Cerebellar nuclear complex (tissue), 1 donor: ENCODE measurements at places on chromosomes 1 and 21.

GRCh38 chr21:23968722-23969647, 1638.3 kb downstream of the MRPL39 start:
- DNase-seq: no peak

- DNase-seq: no peak
These were observed 72.8 kb upstream of the CD55 start for GRCh38 chr1:207248544-207249198.

DNA sequence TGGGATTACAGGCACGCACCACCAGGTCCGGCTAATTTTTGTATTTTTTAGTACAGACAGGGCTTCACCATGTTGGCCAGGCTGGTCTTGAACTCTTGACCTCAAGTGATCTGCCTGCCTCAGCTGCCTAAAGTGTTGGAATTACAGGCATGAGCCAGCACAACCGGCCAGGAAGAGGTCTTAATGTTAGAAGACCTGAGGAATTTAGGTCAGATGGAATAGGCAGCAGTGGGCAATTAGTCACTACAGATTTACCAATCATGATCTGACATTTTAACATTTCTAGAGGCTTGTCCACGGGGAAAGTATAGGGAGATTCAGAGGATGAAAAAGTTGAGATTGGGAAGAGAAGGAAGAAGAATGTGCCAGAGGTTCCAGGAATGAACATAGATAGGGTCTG, 8.9 kb upstream of the APP start:
- DNase-seq: no peak

- no peak for DNase-seq
These were observed 10.2 kb downstream of the AGTRAP start for GRCh38 chr1:11746092-11746491.

- DNase-seq: no peak
These were observed 2.5 kb downstream of the SHISAL2A start for GRCh38 chr1:52635321-52636089.

DNA sequence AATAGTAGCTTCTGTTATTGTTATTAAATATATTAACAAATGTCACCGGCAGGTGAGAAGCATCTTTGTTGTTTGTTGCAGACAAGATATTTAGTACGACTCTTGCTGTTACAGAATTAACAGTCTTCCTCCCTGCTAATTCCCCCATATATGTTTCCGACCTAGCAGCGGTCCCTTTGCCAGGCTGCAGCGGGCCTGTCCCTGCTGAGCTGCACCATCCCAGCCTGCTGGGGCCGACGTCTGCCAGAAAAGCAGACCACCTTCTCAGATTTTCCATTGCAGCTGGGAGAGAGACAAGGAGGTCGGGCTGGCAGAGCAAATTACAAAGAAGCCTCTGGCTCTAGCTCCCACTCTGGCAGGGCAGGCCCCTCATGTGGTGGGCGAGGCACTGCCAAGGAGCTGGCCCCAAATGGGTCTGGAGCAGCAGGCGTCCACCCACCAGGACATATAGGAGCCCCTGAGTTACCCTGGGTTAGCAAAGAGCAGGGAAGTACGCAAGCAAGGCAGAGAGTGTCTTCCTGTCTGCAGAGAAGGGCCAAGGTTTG, 142.7 kb downstream of the FOXD2 start:
- no peak for DNase-seq

GRCh38 chr1:59833022-59833421, 18.3 kb downstream of the HOOK1 start:
- DNase-seq: no peak

DNA sequence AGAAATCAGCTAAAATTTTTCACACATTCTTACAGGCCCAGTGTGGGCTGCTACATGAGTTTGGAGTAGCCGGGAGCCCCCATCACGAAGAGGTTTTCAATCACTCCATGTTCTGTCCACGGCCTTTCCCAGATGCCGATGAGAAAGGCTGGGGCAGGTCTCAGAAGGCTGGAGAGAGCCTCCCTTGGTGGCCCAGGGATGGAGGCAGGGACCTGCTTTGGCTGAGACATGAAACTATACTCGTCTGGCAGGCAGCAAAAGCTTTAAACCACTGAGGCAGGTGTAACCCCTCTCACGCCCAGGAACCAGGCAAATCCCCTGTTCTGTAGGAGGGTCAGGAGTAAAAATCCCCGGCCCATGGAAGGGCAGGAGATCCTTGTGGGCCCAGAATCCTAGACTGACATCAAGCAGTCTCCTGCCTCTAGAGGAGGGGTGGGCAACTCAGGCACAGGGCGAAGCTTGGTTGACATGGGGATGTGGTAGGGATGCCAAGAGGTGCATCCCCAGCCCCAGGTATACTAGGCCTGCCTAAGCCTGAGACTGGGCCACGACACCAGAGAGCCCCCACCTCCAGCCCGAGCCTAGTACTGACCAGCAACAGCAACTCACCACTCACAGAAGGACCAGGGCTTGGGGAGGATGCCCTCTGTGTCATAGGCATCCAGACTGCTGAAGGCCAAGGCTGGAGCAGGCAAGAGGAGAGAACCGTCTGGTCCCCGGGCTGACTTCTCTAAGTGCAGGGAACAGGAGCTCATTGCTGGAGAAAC, 9.1 kb downstream of the MMEL1 start:
- DNase-seq: no peak

DNA sequence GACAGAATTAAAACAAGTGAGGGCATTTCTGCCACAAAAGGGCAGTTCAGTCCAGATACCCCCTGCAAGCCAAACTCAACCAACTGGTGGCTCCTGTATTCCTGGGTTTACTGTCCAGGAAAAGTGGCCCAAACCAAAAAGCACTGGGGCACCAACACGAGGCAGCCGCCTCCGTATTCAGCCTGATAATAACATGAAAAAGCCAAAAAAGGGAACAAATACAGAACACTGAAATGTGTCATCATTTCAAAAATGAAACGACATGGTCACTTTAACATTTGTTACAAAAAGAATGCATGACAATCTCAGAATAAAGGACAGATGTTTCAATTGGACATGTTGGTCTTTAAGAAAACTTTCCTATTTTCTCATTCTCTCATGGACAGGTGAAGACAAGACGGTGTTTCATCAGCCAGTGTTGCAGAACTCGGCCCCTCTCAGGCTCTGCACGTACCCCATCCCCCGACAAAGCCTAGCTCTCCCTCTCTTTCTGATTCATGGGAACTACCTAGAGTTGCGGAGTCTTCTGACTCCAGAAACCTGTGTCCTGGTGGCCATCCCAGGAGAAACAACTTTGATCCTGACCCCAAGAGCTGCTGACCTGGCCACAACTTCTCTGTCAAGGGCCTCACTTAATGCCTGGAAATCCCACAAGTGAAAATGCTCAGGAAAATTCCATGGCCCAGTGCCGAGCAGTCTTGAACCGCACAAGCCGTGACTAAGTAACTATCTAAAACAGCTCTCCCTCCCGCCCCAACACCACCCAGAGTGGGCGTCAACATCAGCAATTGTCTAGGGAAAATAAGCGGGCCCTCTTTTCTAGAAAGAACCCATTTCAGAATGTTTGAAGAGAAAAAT, 27.1 kb downstream of the ZBTB17 start:
- DNase-seq: no peak

DNA sequence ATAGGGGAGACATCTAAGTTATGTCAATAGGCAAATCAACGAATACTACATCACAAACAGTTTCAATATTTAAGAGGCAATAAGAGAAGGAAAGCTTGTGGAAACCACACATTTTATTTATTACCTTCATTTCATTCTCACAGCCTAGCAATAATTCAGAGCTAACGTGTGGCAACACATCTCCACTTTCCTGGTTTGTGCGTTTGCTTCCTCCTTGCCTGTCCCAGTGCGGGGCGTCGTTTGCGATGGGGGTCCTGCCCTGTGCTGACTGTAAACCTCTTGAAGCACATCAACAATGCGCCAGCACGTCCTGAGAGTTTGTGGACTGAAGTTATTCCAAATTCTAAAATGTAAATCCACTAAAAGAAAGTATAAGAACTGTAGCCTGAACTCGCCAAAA, 14.4 kb upstream of the VPS26C start:
- DNase-seq: no peak

- no peak for DNase-seq
These were observed 24.7 kb upstream of the IGSF5 start for GRCh38 chr21:39720126-39720778.

- no peak for DNase-seq
These were observed 18.4 kb downstream of the COL6A2 start for GRCh38 chr21:46116189-46116775.

- no peak for DNase-seq
These were observed 19.4 kb downstream of the PRPF38A start for GRCh38 chr1:52423771-52424170.

DNA sequence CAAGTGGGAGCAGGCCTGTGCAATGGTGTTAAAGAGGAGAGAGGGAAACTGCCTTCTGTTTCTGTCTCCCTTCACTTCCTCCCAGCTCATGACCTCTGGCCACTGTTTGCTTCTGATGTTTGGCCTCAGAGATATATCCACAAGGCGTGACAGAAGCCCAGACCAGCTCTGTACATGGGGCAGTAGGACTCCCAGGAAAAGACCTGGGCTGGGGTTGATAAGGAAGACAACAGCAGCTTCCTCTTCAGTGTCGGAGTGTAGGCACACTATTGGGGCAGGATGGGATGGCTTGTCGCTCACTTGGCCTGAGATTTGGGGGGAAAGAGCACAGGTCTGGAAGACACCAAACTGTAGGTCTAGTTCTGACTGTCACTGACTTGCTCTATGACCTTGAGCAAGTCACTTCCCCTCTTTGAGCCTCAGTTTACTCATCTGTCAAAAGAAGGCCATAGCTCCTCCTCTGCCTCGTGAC, 67.8 kb upstream of the KLHDC7A start:
- no peak for DNase-seq

GRCh38 chr1:113459279-113459678, 69.0 kb downstream of the MAGI3 start:
- no peak for DNase-seq
